ENCODE measurements at places on chromosomes 4 and X.

GRCh38 chrX:35841872-35842271 lies 43.7 kb downstream of the MAGEB16 start:
- DNase-seq, result no peak

DNA sequence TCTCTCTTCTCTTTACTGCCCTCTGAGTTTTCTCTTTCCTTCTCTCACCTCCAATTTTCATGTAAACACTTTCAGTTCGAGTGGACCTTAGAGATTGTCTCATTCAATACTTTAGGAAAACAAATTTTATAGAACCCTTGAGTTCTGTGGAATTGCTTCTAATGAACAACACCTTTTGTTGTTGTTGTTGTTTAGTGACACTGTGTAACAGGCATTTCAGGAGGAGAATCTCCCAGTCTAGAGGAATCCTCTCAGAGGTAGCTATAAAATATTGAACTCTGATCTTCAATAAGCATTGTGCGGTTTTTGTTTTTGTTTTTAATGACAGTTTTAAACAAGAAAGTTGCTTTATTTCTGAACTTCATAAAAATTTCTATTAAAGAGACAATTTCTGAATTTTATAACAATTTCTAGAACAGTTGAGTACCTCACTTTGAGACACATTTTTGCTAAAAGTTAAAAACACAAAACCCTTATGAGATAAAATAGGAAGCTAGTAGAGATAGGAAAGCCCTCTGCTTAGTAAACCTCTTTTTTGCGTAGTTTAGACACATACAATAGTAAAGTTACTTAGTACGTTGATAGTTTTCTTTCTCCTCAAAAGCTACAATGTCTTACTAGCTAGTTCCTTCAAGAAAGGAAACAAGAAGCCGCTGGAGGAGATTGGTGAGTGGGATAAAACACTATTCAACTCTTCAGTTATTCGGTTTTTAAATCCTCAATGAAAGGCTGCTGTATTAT lies 38.8 kb downstream of the CLCN3 start:
- DNase-seq, result no peak

- DNase-seq, result no peak
Observed at GRCh38 chr4:80070880-80071603, 2.0 kb downstream of the ANTXR2 start.

DNA sequence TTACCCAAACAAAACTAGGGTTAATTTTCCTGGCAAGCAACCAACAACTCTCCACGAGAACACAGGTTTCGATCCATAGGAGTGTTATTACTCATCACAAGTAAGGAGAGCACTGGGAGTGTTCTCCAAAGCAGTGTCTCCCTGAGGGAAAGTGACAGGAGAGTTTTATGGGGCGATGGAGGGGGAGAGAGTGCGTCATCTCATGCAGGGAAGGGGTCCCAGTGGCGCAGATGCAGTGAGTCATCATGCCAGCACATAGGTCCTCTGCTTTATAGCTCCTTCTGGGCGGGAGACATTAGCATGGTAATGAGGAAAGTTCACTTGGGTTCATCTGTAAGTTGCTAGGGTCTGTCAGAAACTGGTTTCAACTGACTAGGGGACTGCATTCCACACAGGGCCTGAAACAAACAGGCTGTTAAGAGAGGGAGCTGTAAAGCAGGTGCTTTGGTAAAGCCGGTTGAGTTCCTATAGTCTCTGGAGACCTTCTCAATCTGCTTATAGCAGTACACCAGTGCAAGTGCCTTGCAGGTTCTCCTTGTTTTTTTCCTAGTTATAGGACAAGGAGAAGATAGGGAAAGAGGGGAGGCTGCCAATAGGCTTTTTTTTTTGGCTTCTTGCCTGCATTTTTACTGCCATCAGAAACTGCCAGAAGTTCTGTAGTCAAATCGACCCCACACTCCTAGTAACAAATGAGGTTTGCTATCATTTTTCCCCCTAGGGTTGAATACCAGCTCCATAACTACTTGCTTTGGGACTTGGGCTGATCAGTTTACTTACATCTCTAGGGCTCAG lies 12.8 kb upstream of the BOD1L1 start:
- DNase-seq, result no peak

DNA sequence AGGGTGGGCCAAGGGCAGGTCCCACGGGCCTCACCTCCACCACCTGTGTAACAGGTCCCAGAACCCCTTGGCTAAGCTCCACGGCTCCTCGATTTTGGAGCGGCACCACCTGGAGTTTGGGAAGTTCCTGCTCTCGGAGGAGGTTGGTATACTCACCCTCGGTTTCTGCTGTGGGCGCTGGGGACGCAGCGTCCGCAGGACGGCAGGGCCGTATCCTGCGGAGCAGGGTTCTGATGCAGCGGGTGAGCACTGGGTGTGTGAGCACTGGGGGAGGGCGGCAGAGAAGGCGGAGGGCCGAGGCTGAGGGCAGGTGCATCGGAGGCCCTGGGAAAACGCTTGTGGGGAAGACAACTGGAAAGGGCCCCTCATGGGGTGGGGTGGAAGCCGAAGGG lies 11.0 kb downstream of the ATP5ME start:
- DNase-seq, result no peak

- DNase-seq, result no peak
Observed at GRCh38 chrX:16207634-16208033, 40.4 kb downstream of the MAGEB17 start.

DNA sequence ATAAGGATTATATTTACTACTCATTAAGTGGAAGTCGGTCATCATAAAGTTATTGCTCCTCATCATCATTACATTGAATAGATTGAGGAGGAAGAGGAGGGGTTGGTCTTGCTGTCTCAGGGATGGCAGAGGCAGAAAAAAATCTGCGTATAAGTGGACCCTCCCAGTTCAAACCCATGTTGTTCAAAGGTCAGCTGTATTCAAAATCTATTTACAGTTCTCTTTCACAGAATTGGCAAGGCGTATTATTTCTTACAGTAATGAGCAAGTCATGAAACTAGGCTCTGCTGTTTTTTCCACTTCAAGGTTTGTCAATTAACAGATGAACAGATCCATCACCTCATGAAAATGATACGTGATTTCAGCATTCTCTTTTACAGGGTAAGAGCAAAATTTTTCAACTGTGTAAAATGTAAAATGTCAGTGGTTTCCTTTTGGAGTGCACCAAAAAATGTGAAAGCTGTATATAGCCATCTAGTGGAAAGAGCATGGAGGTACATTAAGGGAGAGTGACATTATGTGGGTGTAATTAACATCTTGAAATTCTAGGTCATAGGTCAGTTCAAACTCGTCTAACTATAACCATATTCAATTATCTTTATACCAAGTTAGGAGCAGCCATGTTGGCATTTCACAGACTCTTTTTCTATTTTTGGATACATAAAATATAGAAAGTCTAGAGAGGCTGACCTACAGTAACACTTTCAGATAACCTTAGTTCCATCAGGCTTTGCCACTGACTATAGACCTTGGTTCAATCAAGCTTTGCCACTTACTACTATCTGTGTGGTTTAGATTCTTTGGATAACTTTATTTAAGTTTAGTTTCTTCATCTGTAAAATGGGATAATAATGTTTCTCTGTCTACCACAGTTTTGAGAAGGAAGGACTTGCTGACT lies 30.1 kb downstream of the NEIL3 start:
- DNase-seq, result no peak

DNA sequence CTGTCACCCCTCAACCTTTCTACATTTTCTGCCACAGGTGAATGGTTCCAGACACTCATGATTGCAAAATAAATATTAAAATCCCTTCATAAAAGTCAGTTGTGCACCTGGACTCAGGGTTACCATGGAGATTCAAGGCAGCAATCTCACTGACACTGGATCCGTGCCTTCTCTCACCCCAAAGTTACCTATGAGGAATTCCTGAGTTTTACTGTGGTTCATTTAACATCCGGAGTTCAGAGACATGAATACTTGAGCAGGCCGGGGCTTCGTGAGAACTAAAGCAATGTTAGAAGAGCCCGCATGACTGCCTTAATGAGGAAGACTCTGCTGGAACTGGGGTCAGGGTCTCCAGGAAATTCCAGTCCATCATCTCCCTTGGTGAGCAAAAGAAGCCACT lies 12.5 kb upstream of the CLNK start:
- DNase-seq, result no peak

GRCh38 chrX:46727441-46727840 lies 31.5 kb downstream of the SLC9A7 start:
- DNase-seq, result no peak

DNA sequence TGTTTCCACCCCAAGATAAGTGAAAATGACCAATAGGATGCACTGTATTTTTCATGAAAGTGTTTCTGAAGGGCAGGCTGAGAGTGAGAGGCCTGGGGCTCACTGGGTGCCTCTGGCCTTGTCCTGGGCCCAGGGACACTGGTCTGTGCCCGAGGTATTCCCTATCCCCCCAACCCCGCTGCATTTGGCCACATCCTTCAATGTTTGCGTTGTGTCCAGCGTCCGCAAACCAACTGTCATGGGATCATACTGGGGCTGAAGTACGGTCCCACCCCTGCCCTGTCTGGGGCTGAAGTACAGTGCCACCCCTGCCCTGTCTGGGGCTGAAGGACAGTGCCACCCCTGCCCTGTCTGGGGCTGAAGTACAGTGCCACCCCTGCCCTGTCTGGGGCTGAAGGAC lies 22.0 kb upstream of the MSANTD1 start:
- DNase-seq, result no peak

- no peak for DNase-seq
Observed at GRCh38 chr4:91127192-91127591, 1000.0 kb downstream of the CCSER1 start.

GRCh38 chr4:159779716-159780115 lies 676.8 kb downstream of the RAPGEF2 start:
- DNase-seq, result no peak

GRCh38 chrX:43469391-43470054 lies 186.6 kb upstream of the MAOA start:
- no peak for DNase-seq

GRCh38 chr4:51830156-51830720 lies 12.7 kb upstream of the DCUN1D4 start:
- no peak for DNase-seq

DNA sequence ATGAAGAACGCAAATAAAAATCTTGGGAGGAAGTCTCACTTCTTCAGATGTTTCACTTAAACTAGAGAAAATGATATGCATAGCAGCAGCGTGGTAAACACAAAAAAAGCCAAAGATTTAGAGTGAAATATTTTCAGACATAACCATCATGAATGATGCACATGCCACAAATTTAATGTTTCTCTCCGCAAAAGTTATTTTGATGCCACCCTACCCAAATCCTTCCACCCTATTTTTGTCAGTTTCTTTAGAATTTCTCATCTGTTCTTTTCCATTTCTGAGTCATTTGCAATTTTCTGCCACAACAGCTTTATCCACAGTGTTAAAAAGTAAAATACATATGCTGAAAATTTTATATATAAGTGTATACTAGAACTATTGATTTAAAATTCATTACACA lies 1663.7 kb upstream of the ADGRL3 start:
- no peak for DNase-seq

GRCh38 chrX:11733614-11734013 lies 24.4 kb upstream of the MSL3 start:
- no peak for DNase-seq

- no peak for DNase-seq
Observed at GRCh38 chr4:1767770-1768366, 25.2 kb upstream of the FGFR3 start.

DNA sequence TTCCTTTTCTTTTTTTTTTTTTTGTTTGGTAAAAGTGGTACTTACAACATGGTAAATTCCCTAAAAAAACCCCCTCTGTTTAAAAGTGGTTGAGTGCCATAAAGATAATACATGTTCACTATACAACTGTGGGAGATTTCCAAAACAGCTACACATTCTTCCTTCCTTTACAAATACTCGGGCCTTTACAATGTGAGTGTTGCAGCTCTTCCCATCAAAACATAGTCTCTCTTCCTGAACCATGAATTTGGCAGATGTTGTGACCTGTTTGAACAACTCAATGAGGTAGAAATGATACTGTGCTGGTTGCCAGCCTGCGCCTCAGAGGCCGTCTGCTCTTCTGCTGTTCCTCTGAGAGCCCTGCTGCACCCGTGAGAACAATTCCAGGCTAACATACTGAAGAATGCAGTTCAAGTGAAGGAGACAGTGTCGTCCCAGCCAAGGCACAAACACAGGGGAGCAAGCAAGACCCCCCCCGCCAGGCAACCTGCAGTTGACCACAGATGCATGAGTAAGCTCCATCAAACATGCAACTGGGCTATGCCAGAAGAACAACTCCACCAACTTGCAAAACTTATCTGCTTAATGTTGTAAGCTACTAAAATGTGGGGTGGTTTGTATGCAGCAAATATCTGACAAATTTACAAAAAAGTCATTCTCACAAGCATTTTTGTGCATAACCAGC lies 645.0 kb downstream of the PCDH7 start:
- DNase-seq, result no peak

- no peak for DNase-seq
Observed at GRCh38 chrX:114710571-114710970, 126.7 kb downstream of the HTR2C start.

- DNase-seq, result no peak
Observed at GRCh38 chr4:158410272-158410671, 111.4 kb upstream of the RXFP1 start.

DNA sequence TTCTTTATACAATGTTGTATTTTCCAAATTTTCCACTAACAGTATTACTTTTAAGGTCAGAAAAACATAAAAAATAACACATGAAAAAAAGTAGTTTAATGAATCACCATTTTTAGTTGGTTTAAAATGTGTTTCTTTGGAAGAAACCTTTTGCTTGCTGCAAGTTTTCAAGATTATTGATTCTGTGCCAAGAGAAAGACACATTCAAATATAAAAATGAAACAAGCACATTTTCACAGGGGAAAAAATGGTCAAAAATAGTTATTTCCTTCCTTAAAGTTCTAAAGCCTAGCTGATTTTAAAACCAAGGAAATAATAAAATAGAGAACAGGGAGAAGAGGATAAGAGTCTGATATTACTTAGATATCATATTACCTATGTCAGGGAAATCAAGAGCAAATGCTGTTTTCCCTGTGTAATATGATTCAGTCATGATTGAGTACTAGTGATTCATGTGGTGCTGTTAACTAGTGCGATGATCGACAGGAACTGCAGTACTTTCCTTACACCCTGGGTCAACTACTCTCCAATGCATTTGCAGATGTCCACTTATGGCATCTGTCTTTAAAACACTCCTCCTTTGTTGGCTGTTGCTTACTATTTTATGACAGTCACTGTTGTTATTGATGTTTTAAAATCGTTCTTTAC lies 103.8 kb downstream of the CAMK2D start:
- DNase-seq, result no peak

DNA sequence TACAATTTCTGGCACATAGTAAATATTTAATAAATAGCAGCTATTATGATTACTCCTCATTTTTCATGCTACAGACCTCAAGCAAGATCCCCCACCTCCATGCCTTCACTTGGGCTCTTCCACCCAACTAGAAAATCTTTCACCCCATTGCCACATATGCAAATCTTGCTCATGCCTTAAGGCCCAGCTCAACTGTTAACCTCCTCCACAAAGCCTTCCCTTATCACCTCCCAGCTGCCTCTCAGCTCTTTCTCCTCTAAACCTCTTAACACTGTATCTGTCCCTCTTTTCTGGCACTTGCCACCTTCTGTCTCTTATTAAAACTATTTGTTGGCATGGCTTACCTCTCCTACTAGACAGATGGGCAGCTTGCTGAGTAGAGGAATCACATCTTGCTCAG lies 51.5 kb downstream of the PJA1 start:
- DNase-seq, result no peak
